ENCODE measurements at places on chromosomes 5 and 9.
A peak's percentile ranks its signal among the peaks of the same experiment; 100 is the strongest.

DNA sequence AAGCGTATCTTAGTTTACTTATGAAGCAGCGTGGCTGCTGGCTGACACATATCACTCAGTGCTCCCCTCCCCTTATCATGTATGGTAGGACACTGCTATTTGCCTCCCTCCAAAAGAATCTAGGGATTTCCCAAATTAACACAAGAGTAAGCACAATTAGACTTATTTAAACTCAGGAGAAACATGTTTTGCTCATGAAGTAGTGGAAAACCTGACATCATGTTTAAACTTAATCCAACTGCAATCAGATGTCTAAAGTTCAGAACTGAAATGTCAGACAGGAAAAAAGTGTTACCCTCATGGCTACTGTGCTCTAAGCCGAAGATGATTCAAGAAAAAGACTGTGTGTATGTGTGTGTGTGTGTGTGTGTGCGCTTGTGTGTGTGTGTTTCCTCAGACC, 324.1 kb upstream of the TNC start:
- no peak for DNase-seq

DNA sequence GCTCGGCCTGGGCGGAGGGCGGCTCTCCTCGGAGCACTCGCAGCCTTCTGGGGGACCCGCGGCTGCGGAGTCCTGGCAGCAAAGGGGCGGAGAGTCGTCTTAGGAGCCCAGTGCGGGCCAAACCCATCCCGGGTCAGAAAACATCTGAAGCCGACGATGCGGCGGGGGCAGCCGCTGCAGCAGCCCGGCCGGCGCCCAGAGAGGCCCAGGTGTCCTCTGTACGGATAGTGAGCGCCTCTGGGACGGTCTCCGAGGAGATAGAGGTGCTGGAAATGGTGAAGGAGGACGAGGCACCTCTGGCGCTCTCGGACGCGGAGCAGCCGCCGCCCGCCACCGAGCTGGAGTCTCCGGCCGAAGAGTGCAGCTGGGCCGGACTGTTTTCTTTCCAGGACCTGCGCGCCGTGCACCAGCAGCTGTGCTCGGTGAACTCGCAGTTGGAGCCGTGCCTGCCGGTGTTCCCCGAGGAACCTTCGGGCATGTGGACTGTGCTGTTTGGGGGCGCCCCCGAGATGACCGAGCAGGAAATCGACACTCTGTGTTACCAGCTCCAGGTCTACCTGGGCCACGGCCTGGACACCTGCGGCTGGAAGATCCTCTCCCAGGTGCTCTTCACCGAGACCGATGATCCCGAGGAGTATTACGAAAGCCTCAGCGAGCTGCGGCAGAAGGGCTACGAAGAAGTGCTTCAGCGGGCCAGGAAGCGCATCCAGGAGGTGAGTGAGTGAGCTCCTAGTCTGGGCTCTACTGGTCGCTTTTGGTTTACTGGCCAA, 1.2 kb downstream of the JMY start:
- DNase-seq: peak; percentile 13

DNA sequence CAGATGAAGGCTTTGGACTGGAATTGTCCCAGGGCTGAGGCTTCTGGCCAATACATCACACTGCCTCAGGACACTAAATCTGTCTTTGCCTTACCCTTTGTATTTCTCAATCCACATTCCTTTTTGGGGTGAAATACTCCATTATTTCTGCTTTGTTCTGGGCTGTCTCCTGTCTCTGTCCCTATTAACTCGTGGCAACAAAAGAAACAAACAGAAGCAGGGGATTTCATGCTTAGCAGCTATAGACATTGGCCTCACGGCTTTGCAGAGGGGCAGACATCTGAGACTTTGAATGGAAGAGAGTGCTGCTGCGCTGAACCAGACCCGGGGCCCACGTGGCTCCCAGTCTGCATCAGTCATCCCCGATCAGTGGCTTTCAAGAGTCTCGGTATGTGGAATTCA, 129.7 kb downstream of the ARL15 start:
- DNase-seq: no peak

DNA sequence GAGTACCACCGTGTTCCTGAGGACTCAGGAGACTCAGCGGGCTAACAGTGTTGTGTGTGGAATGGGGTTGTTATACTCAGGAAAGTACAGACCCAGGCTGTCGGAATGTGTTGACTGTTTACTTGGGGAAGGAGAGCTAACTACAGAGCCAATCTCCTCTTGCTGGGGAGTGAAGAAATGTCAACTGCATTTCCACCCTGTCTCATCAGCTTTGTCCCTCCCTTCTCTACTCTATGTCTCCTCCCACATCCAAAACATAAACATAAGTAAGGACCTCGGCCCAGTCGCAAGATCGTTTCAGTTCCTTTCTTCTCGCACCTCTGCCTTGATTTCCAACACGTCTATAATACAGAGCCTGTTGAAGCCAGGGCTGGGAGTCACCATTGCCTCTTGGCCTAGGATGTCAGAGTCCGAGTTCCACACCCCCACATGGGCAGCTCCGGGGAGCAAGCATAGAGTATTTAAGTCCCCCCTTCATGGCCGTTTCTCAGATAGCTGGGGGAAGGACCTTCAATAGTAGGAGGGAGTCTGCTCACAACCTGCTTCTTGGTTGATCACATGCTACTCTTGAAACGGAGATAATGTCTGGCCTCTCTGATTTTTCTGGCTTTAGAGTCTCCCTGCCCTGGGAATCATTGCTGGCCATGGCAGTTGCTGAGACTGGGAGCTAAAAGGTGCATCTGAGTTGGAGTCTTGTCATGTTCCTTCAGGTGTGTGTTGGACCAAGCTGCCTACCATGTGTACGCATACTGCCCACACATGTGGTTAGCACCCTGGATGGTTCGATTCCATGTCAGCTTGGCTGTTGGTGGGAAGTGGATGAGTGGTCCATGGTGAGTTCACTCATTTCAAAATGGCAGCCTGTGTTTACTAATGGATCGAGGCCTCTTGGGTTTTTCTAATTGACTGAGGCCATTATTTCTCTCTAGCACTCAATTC, 147.3 kb downstream of the MTX3 start:
- DNase-seq: no peak

- DNase-seq: peak; percentile 79
Measured at GRCh38 chr9:12884736-12885395, 110.0 kb downstream of the LURAP1L start.

GRCh38 chr9:110668570-110669167, at the start of gene MUSK:
Gene MUSK (plus strand): TSS chr9:110668791. CDS start chr9:110668905, 114 bp downstream.
- no peak for DNase-seq

DNA sequence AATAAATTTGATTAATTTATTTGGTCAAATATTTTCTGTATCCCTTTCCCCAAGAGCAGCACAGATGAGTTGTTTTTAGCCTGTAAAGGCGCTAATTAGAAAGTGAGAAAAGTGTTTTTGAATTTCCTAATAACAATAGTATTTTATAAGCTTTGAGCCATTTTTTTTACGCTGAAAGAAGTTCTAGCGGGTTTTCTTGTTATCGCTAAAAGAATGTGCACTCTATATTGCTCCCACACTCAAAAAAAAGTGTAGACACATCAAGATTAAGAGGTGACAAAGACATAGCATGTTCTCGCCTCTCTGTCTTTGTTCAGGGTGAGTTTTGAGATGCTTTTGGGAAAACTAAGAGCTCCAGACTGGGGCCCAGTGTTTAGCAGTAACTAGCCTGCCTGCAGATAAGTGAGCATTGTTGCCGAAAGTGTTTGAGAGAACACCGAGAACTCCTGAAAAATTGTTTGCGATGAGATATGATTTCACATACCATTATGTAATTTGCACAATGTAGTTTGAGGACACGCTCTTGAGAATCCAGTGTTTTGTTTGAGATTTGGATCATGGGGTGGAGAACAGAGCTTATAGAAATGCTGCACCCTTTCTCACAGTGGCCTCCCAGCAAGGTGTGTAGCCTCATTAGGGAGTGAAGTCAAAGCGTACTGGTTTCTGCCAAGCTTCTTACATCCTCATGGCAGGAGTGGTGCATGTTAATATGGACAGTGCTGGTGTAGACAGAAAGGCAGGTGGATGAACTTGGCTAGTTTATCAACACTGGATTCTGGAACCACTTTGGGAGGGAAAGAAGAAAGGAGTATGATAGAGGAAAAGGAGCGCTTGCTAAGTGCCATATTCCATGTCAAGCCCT, 1.5 kb downstream of the F2R start:
- no peak for DNase-seq

GRCh38 chr5:150248946-150249345, 40.6 kb downstream of the CAMK2A start:
- DNase-seq: no peak

GRCh38 chr9:111148052-111149017, 110.1 kb upstream of the LPAR1 start:
- DNase-seq: no peak

GRCh38 chr9:17996728-17997127, 417.9 kb downstream of the SH3GL2 start:
- DNase-seq: no peak

GRCh38 chr5:140220032-140220697, 45.2 kb downstream of the CYSTM1 start:
- peak; percentile 93 for DNase-seq

- DNase-seq: no peak
Measured at GRCh38 chr9:132725306-132725705, 55.0 kb downstream of the GTF3C4 start.

DNA sequence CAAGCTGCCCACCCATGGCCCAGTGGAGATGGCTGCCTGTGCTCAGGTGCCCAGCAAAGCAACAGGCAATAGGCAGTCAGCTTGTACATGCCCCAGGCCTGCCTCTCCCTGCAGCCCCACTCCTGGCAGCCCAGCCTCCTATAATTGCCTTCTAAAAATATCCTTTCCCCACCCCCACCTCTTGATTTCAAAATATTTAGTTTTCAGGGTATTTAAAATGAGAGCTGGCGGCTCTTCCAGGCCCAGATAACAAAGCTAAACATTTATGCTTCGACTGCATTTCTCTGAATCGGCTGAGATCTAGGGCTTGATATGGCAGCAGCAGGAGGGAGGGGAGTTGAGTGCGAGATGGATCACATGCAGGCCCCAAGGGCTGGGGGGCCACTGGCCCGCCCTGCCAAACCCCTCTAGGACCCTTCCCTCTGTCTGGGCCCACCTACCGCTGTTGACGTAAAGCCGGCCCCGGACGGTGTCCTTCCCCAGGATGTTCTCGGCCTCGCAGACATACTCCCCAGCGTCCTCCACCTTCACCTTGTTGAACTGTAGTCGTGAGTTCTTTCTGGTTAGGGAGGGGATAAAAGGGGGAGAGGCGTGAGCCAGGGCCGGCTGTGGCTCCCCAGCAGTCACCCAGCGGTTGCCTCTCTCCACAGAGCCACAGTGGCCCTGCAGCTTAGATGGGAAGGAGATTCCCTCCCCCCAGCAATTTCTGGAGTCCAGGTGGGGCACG, 85.0 kb downstream of the PSD2 start:
- DNase-seq: no peak

All from HT1080 (cell line).